ENCODE measurements at places on chromosomes 6 and 20.

DNA sequence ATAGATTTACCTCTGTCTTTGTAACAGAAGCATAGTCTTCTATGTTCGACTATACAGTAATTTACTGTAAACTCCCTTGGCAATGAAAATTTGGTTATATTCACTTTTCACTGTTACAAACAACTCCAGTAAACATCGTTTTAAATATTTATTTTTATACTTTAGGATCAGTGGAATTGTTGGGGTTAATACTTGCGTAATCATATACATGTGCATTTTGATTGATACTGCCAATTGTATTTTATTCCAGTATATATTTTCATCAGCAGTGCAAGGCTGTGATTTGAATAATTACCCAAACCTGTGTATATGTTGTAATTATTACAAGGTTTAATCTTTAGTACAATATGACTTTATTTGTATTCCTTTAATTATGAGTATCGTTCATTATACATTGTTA, 255.7 kb downstream of the ARID1B start:
- DNase-seq = no peak
- peak overlapping the region; percentile 96 for H3K27ac ChIP-seq
- H3K27me3 ChIP-seq = no peaks in the 10 kb centered on the region
- peaks cover 33% of the 10 kb centered on the region for H3K4me1 ChIP-seq

DNA sequence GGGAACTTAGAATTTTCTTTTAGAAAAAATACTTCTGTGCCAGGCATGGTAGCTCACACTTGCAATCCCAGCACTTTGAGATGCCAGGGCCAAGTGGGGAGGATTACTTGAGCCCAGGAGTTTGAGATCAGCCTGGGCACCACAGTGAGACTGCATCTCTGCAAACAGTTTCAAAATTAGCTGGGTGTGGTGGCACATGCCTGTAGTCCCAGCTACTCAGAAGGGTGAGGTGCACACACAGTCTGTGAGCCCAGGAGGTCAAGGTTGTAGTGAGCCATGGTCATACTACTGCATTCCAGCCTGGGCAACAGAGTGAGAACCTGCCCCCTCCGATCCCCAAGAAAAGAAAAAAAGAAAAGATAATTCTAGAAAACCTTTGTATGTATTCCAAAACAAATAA, 346.0 kb upstream of the KCNQ5 start:
- no peak overlapping the region for H3K4me3 ChIP-seq
- no peaks in the 10 kb centered on the region for H3K36me3 ChIP-seq
- H3K4me1 ChIP-seq = no peaks in the 10 kb centered on the region
- H3K27me3 ChIP-seq = no peaks in the 10 kb centered on the region

- H3K36me3 ChIP-seq = peaks cover 4% of the 10 kb centered on the region
- H3K4me1 ChIP-seq = no peaks in the 10 kb centered on the region
- DNase-seq = no peak
- H3K27ac ChIP-seq = no peak overlapping the region
- H3K27me3 ChIP-seq = peaks cover 16% of the 10 kb centered on the region
These were observed 310.4 kb upstream of the MOCS1 start for GRCh38 chr6:40244699-40245098.

GRCh38 chr6:68726992-68727391, 91.9 kb downstream of the ADGRB3 start:
- DNase-seq = no peak
- H3K36me3 ChIP-seq = no peaks in the 10 kb centered on the region
- H3K4me1 ChIP-seq = no peaks in the 10 kb centered on the region
- H3K27me3 ChIP-seq = no peaks in the 10 kb centered on the region
- H3K27ac ChIP-seq = no peak overlapping the region

GRCh38 chr20:36856691-36857635, 19.0 kb upstream of the TLDC2 start:
- H3K4me1 ChIP-seq = peaks cover 76% of the 10 kb centered on the region
- no peak for DNase-seq
- H3K27ac ChIP-seq = peak overlapping the region; percentile 26

GRCh38 chr6:116772450-116772849, 6.9 kb upstream of the FAM162B start:
- no peaks in the 10 kb centered on the region for H3K36me3 ChIP-seq
- no peak overlapping the region for H3K4me3 ChIP-seq
- no peak overlapping the region for H3K27ac ChIP-seq
- H3K4me1 ChIP-seq = no peaks in the 10 kb centered on the region
- peaks cover 16% of the 10 kb centered on the region for H3K27me3 ChIP-seq

DNA sequence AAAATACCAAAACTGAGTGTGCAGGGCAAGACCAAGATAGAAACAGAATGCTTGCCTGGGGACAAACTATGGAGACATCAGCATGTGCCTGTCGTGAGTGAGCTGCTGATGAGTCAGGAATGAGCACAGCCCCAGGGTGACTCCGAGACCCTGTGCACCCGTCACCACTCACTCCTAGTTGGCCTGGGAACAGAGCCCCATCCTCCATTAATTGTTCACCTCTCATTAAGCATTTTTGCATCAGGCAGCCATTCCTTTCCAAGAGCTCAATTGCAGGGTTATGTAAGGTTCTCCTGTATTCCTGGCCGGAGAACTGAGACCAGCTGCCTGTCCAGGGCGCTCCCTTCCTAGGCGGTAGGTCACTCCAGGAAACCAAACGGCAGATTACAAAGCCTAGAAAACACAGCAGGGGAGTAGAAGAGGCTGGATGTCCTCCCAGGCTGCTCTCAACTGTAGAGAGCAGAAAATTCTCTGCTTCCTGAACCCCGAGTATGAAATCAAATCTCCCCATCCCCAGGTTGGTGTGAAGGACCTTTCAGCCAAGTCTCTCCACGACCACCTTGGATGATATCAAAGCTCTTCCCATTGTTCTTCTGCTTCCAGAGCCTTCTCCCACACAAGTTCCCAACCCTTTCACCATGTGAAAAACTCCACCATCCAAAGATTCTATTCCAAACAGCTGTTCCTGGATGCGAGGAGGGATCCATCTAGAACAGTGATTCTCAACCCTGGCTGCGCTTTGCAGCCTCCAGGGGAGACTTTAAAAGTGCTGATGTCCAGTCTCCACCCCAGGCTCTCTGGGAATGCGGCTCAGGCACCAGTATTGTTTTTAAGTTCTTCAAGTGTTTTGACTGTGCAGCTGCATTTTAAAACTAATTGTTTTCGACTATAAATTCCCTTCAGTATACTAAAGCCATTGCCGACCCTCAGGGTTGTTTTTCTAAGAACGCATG, 532.6 kb upstream of the JARID2 start:
- H3K4me3 ChIP-seq = no peak overlapping the region
- H3K27me3 ChIP-seq = no peaks in the 10 kb centered on the region
- H3K36me3 ChIP-seq = peaks cover 18% of the 10 kb centered on the region
- peaks cover 66% of the 10 kb centered on the region for H3K4me1 ChIP-seq
- H3K27ac ChIP-seq = peak overlapping the region; percentile 80
- no peak for DNase-seq

GRCh38 chr20:32449890-32450401, 91.8 kb downstream of the ASXL1 start:
- no peak for DNase-seq
- peak overlapping the region; percentile 32 for H3K27ac ChIP-seq
- no peaks in the 10 kb centered on the region for H3K36me3 ChIP-seq
- peak overlapping the region; percentile 61 for H3K4me3 ChIP-seq
- H3K27me3 ChIP-seq = no peaks in the 10 kb centered on the region

- H3K27ac ChIP-seq = no peak overlapping the region
- no peak for DNase-seq
- peaks cover 17% of the 10 kb centered on the region for H3K4me1 ChIP-seq
- no peak overlapping the region for H3K4me3 ChIP-seq
- peaks cover 6% of the 10 kb centered on the region for H3K36me3 ChIP-seq
These were observed 11.6 kb upstream of the ITPR3 start for GRCh38 chr6:33609528-33609927.

DNA sequence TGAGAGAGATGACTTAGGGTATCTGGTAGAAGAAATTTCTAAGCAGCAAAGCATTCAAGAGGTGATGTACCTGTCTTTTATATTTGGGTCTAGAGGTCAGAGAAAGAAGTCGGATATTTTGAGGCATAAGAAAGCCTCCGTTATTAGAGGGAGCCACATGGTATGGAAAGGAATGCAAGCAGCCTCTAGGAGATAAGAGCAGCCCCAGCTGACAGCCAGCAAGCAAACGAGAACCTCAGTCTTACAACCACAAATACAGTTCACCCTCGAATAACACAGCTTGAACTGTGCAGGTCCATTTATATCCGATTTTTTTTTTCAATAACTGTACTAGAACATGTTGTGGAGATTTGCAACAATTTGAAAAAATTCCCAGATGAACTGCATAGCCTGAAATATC, 190.7 kb upstream of the VGLL2 start:
- peaks cover 4% of the 10 kb centered on the region for H3K27me3 ChIP-seq
- no peak for DNase-seq
- no peak overlapping the region for H3K27ac ChIP-seq
- H3K36me3 ChIP-seq = no peaks in the 10 kb centered on the region
- H3K4me3 ChIP-seq = no peak overlapping the region

DNA sequence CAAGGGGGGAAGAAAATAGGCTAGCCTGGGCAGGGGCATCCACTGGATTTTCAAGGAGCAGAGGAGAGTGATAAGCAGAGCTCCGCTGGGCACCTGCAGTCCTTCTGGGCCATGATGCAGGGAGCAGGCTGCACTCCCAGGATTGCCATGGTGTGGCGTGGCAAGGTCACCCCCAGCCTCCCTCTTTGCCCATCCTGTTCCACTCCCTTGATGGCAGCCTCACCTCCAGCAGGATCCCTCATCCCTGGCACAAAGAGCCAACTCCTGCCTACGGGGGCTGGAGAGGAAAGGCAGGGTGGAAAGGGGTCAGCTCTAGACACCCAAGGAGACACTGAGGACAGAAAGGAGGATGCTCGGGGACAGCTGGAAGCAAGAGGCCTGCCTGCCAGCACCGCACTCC, 22.4 kb upstream of the MYMX start:
- H3K27ac ChIP-seq = no peak overlapping the region
- H3K4me1 ChIP-seq = no peaks in the 10 kb centered on the region
- H3K4me3 ChIP-seq = no peak overlapping the region
- no peaks in the 10 kb centered on the region for H3K36me3 ChIP-seq
- no peak for DNase-seq

- H3K4me3 ChIP-seq = no peak overlapping the region
- H3K4me1 ChIP-seq = no peaks in the 10 kb centered on the region
- no peaks in the 10 kb centered on the region for H3K36me3 ChIP-seq
- DNase-seq = no peak
- H3K27me3 ChIP-seq = no peaks in the 10 kb centered on the region
These were observed 48.7 kb upstream of the RSPO3 start for GRCh38 chr6:127069659-127070279.

DNA sequence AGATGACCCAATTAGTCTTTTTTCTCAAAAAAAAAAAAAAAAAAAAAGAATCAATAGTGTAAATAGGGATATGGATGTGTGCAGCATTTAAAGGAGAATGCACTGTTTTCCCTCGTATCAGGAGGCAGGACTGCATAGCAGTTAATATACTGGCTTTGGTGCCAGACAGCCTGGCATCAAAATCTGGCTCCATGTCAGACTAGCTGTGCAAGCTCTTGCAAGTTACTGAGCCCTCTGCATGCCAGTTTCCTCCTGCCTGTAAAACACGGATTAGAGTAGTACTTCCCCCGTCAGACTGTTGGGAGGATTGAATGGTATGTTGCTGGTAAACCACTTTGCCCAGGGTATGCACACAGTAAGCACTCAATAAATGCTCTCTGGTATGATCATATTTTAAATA, 594.2 kb upstream of the CHD6 start:
- no peaks in the 10 kb centered on the region for H3K27me3 ChIP-seq
- H3K36me3 ChIP-seq = no peaks in the 10 kb centered on the region
- no peak overlapping the region for H3K4me3 ChIP-seq
- H3K4me1 ChIP-seq = no peaks in the 10 kb centered on the region
- DNase-seq = no peak

- H3K27me3 ChIP-seq = peaks cover 45% of the 10 kb centered on the region
- no peaks in the 10 kb centered on the region for H3K36me3 ChIP-seq
- DNase-seq = peak; percentile 56
- H3K4me1 ChIP-seq = peaks cover 41% of the 10 kb centered on the region
- H3K4me3 ChIP-seq = peak overlapping the region; percentile 100
- H3K27ac ChIP-seq = peak overlapping the region; percentile 100
These were observed 818 bp upstream of the MDGA1 start for GRCh38 chr6:37698264-37699137.

- H3K36me3 ChIP-seq = no peaks in the 10 kb centered on the region
- no peak overlapping the region for H3K27ac ChIP-seq
- H3K4me3 ChIP-seq = no peak overlapping the region
- no peaks in the 10 kb centered on the region for H3K4me1 ChIP-seq
- DNase-seq = no peak
- H3K27me3 ChIP-seq = peaks cover 20% of the 10 kb centered on the region
These were observed 212.5 kb upstream of the CNR1 start for GRCh38 chr6:88378639-88379038.

- DNase-seq = no peak
- H3K36me3 ChIP-seq = no peaks in the 10 kb centered on the region
- H3K4me1 ChIP-seq = no peaks in the 10 kb centered on the region
These were observed 139.7 kb downstream of the CDC5L start for GRCh38 chr6:44527181-44527580.

GRCh38 chr20:9144643-9145042, 75.8 kb downstream of the PLCB4 start:
- no peak overlapping the region for H3K27ac ChIP-seq
- H3K4me3 ChIP-seq = no peak overlapping the region
- no peaks in the 10 kb centered on the region for H3K36me3 ChIP-seq
- DNase-seq = no peak
- H3K27me3 ChIP-seq = no peaks in the 10 kb centered on the region

DNA sequence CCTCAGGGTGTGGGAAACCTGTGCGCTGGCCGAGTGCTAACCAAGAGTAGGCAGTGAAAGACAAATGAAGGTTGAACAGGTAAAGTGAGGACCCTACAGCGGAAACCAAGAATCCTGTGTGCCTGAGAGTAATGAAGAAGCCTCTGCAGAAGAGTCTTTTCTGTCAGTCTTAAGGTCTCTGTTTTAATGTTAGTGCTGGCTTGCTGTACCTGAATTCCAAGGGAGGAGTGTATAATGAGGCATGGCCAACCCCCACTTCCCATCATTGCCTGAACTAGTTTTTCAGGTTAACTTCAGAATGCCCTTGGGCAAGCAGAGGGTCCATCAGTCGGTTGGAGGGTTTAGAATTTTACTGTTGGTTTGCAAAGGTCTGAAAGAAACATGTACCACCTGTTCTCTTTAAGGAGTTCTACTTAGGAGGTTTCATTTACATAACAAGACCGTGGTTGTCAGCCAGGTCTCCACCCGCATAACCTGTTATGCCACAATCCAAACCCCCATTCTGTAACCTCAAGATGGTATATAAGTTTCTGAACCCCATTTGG, 589 bp upstream of the PDCD2 start:
- peak overlapping the region; percentile 97 for H3K4me3 ChIP-seq
- no peaks in the 10 kb centered on the region for H3K36me3 ChIP-seq
- peaks cover 7% of the 10 kb centered on the region for H3K27me3 ChIP-seq
- H3K27ac ChIP-seq = peak overlapping the region; percentile 82
